ENCODE measurements at places on chromosomes 1 and 21.

DNA sequence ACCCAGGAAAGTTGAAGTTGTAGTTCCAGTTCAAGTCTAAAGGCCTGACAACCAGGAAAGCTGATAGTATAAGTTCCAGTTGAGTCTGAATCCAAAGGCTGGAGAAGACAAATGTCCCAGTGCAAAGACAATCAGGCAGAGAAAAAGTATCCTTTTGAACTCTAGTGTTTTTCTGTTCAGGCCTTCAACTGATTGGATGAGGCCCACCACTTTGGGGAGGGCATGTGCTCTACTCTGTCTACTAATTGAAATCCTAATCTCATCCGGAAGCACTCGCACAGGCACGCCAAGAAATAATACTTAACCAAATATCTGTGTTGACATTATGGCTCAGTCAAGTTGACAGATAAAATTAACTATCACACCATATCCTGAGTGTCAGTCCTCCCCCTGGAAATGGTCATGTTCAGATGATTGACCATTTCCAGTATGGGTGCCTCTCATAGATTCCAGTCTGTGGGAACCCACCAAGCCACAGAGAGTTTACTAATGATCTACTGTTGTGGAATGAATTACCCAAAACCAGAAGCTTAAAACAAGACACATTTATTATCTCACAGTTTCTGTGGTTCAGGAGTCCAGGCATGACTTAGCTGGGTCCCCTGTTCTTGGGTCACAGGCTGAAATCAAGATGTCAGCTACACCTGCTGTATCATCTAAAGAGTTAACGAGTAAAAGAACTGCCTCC is 296.3 kb upstream of the ZP4 start:
- ATAC-seq = no peak

DNA sequence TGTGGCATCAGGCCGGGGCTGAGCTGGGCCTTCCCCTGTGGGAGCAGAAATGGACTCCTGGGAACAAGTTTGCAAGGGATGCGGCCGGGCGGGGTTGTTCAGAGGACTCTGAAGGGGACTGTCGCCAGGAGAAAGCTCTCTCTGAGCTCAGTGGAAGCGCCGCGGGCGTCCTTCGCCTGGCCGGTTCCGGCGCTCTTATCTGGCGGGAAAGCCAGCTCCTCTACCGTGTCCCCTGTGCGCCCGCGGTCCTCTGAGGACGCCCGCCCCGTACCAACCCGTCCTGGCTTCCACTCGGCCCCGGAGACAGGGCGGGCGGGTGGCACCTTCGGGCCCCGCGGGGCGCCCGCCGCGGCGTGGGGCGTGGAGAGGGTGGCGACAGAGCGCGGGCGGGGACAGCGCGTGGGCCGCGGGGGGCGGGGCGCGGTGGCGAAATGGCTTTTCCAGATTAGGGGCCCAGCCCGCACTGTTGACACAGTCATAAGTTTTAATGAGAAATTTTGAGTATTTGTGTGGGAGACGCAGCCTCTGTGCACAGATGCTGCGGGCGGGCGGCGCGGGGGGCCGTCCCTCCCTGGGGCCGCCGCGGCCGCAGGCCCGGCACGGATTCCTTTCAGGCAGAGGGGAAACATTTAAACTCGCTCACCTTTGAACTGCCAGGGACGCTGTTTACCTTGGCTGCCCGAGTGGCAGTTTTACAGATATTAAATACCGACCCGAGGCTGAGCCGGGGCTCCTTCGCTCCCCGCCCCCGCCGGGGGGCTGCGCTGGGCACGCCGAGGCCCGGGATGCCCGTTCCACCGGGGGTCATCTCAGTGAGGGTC is 70.2 kb downstream of the FOXD2 start:
- peak; percentile 49 for ATAC-seq

- ATAC-seq = no peak
Observed at GRCh38 chr1:22925111-22925510, 47.6 kb downstream of the LACTBL1 start.

DNA sequence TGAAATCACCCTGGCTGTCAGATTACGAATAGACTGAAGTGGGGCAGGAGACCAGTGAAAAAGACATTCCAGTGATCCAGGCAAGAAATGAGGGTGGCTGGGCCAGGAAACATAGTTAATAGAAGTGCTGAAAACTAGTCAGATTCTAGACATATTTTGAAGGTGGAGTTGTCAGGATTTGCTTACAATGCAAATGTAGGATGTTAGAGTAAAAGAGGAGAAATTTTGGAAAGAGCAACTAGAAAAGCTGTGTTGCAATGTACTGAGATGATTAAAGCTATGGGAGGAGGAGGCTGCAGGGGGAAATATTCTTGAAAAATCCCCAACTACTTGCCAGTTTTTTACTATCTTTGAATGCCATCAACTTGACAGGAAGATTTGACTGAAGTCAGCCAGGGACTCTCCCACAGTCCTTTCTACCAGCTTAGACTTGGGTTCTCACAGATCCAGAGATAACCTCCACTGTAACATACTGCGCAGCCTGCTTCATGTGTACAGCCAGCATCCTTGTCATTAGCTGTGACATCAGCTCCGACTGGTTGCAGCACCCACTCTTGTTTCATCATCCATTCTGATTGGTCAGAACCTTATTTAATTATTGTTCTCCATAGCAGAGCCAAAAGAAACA is 109.7 kb downstream of the TSEN15 start:
- ATAC-seq = peak; percentile 47

GRCh38 chr1:193060938-193061337 is 1.5 kb downstream of the RO60 start:
- ATAC-seq = no peak

GRCh38 chr1:161127649-161128048 is 4.8 kb downstream of the DEDD start:
- ATAC-seq = no peak

- ATAC-seq = no peak
Observed at GRCh38 chr1:177133977-177134538, 30.5 kb downstream of the ASTN1 start.

GRCh38 chr1:223358826-223359225 is 5.2 kb downstream of the SUSD4 start:
- no peak for ATAC-seq

DNA sequence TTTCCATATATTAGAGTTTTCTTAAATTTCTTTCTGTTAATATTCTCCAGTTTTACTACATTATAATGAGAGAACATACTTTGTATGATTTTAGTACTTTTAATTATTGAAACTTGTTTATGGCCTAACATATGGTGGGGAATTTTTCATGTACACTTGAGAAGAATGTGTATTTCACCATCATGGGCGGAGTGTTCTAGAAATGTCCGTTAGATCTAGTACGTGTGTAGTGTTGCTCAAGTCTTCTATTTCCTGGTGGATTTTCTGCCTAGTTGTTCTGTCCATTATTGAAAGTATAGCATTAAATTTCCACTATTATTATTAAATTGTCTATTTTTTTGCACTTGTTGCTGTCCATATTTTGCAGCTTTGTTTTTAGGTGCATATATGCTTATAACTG is 64.0 kb upstream of the RGS21 start:
- ATAC-seq = no peak

DNA sequence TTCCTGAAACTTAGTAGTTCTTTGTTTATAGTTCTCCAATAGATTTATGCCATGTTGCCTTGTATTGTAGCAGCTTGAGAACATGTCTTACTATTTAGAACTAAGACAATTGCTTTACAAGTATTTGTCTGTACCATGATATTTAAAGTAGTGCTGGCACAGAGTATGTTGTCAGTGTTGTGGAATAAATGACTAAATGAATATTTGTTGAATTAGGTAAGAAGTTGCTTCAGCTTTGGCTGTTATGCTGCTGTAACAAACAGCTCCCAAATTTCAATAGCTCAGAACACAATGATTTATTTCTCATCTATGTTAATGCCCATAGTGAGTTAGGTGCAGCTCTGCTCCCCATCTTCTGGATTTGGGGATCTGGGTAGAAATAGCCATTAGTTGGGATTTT is 90.2 kb upstream of the VCAM1 start:
- no peak for ATAC-seq

GRCh38 chr1:39652105-39652504 is 12.7 kb upstream of the HEYL start:
- ATAC-seq = no peak

DNA sequence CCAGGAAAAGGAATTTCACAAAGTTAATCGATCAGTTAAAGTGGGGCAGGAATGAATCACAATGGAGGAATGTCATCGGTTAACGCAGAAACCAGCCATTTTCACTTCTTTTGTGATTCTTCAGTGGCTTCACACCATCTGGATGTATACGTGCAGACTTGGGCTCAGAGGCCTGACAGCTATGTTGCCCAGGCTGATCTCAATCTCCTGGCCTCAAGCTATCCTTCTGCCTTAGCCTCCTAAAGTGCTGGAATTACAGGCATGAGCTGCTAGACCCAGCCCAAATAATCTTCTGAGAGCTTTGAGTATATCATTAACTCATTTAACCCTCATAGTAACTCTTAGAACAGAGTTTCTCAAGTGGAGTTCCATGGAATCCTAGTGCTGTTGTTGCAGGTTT is 126.5 kb upstream of the VANGL1 start:
- no peak for ATAC-seq
